Activated effector memory CD4-positive, alpha-beta T cell treated with anti-CD3 and anti-CD28 coated beads, Interleukin-2, amount 50 U/mL, for 16 hours (primary cell): ENCODE measurements at places on chromosomes 3 and 15.

DNA sequence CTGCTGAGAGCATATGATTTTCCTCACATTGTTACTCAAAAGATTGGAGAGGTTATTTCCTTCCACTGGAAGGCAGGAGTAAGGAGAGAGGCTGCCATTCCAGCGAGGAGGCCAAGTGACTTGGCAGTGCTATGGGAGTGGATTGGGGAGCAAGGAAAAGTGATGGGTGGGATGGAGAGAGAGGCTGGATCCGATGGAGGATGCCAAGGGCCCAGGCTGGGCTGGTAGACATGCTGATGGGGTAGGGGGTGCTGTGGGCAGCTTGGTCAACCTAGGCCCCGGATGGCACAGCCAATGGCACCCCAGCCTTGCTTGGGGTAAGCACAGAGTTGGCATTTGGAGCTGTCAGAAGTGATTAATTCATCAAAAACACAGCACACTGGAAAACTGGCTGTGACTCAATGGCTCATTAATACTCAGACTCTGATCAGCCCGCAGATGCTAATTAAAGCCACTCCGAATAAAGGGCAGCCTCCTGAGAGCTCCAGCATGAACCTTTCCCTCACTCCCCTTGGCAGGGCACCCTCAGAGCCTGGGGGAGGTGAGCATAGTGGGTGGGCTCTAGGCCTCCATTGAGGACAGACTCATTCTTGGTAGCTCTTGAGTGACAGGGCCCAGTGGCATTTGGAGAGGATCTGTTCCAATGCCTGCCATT, 22.1 kb upstream of the SLC6A1 start:
- DNase-seq, result no peak

- DNase-seq, result peak; percentile 73
These were observed 940 bp upstream of the ACY1 start for GRCh38 chr3:51982352-51982837.

- DNase-seq, result peak; percentile 58
These were observed 25.2 kb downstream of the GOLGA6D start for GRCh38 chr15:75307778-75308390.

DNA sequence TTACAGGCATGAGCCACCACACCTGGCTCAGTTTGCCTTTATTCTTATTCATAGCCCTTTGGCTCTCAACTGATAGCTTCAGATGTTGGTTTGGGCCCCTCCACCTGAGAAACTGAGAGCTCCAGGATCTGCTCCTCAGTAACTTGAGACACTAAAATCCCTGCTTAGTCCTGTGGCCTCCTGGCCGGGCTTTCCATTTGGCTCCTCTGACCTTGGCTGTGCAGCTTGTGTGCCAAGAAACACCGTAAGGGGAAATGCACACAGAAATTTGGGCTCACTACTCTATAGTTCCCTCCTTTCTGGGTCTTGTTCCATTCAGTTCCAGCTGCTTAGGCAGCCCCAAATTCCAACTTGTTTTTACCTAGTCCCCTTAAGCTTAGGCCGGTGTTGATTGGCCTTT, 24.9 kb downstream of the NIPA2 start:
- DNase-seq, result no peak

DNA sequence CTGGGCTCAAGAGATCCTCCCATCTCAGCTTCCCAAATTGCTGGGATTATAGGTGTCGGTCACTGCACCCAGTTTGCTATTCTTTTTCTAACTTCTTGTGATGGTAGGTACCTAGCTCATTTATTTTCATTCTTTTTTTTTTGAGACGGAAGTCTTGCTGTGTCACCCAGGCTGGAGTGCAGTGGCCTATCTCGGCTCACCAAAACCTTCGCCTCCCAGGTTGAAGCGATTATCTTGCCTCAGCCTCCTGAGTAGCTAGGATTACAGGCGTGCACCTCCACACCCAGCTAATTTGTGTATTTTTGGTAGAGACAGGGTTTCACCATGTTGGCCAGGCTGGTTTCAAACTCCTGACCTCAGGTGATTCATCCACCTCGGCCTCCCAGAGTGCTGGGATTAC, 30.1 kb upstream of the RAD51 start:
- DNase-seq, result no peak

DNA sequence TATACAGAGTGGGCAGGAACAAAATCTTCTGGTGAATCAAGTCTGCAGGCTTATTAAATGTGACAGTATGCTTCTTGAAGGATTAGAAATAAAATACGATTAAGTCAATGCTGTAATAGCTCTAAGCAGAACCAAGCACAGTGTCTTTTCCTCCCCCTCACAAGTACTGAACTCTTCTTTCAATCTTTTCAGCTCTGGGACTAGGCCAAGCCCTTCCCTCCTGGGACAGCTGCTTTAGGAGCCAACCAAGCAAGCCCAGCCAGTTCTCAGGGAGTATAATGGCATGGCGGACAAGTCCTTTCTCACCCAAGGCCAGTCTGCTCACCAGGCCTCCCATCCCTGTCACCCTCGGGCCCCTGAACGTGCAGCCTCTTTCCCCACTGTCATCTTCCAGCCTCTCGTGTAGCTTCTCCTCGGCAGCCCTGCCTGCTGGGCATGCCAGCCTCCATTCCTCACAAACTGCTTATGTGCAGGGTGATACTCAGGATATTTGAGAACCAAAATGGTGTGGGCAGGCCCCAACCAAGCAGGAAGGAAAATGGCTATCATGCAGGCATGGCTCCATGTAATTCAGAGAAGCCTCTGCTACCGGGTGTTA, 8.4 kb upstream of the PPP1R2 start:
- DNase-seq, result no peak

DNA sequence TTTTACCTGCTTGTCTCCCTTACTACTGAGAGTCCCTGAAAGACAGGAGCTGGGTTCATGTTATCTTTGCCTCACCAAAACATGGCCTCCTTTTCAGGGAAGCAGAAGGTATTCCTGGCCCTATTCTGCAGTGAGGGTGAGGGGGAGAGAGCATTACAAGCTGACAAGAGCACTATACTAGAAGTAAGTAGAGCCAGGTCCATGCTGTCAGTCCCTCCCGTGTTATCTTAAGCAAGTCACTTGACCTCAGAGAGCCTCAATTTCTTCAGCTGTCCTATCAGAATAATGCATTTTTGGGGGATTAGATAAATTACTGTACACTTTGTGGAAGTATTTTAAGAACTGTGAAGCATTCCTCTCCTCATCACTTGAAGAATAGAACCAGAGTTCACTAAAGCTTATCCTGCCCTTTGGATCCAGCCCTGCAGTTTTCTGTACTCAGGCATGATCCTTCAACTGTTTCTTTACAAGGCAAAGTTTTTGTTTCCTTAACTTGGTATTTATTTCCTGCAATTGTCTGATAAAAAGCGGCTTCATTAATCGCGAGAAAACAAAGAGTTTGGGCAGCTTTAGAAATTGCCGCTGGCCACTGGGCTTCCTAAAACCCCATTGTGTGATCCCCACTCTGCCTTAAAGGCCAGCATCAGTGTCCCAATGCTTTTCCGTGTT, 213.9 kb downstream of the CDIN1 start:
- DNase-seq, result no peak

GRCh38 chr15:82113106-82113715, 67.4 kb upstream of the MEX3B start:
- no peak for DNase-seq

DNA sequence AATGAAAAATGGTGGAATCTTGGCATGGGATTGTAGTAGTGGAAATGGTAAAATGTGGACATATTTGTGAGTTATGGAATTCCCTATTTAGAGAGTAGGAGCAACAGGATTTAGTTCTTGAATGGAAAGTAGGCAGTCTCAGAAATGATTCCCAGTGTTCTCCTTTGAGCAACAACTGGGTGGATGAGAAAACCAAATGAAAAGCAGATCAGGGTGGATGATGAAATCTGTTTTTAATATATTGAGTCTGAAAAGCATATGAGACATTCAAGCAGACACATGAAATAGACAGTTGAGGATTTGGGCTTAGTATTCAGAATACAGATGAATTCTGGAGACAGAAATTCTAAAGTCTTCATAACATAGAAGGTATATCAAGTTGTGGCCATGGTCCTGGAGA, 451.3 kb downstream of the LPP start:
- no peak for DNase-seq
